Daoy (cell line): ENCODE measurements at places on chromosomes 11 and 22. TPM values are rescaled to one million over a fixed set of nuclear protein-coding genes. Genes with fewer than 3 reads are reported as not detected.

- no peak for DNase-seq
These were observed 1000.4 kb downstream of the OPCML start for GRCh38 chr11:132531921-132532320.

The MS4A12 gene
- total RNA-seq: not detected in 2 replicates

The P4HA3 gene
- 1.5 and 2.5 TPM in 2 replicates for total RNA-seq

The OR52H1 gene
- not detected in 2 replicates for total RNA-seq

The VWCE gene
- not detected in 2 replicates for total RNA-seq
